ENCODE measurements at places on chromosomes 4 and X. TPM values are rescaled to one million over a fixed set of nuclear protein-coding genes. Genes with fewer than 3 reads are reported as not detected.

GRCh38 chr4:152690706-152691651, 11.2 kb upstream of the TMEM154 start:
- no peaks in the 10 kb centered on the region for H3K36me3 ChIP-seq
- no peak overlapping the region for H3K27ac ChIP-seq
- no peak overlapping the region for H3K4me3 ChIP-seq

GRCh38 chrX:134173541-134174272, 63.3 kb upstream of the CCDC160 start:
- no peak overlapping the region for H3K27ac ChIP-seq
- no peaks in the 10 kb centered on the region for H3K4me1 ChIP-seq

The CNKSR2 gene
- total RNA-seq: 0.53 TPM

- DNase-seq: no peak
- H3K36me3 ChIP-seq: peaks cover 65% of the 10 kb centered on the region
- no peaks in the 10 kb centered on the region for H3K27me3 ChIP-seq
- no peaks in the 10 kb centered on the region for H3K4me1 ChIP-seq
- no peak overlapping the region for H3K4me3 ChIP-seq
Observed at GRCh38 chr4:48588230-48589097, 98.4 kb downstream of the ZAR1 start.

GRCh38 chr4:164949448-164950143, 27.9 kb downstream of the TRIM61 start:
- H3K27ac ChIP-seq: no peak overlapping the region
- H3K27me3 ChIP-seq: no peaks in the 10 kb centered on the region
- no peaks in the 10 kb centered on the region for H3K36me3 ChIP-seq
- DNase-seq: no peak
- no peaks in the 10 kb centered on the region for H3K4me1 ChIP-seq

GRCh38 chr4:29220761-29221160, 1499.4 kb upstream of the PCDH7 start:
- H3K27me3 ChIP-seq: no peaks in the 10 kb centered on the region
- H3K4me1 ChIP-seq: no peaks in the 10 kb centered on the region
- no peak overlapping the region for H3K4me3 ChIP-seq
- no peaks in the 10 kb centered on the region for H3K36me3 ChIP-seq
- H3K27ac ChIP-seq: no peak overlapping the region
- DNase-seq: no peak

DNA sequence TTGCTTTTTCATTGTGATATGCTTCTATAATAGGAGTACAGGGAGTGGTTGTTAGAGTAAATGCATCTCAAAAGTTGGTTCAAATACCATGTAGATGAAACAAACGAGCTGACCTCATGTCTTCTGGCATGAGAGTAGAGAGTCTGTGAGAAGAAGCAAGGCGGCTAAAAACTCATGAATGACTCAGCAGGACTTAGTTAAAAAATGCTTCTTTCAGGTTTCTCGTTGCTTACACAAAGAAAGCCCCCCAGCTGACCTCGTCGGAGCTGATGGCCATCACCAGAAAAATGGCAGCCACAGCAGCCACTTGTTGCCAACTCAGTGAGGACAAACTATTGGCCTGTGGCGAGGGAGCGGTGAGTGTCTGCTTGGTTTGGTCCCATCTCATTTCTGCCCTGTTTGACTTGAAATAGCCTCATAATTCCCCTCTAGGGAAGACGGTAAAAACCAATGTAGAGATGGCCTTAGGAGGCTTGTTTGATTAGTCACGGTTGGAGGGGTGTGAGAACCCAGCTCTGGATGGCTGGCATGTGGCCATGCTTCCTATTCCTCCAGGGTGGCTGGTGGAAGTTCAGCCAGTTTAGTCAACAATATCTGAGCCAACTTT, 14.5 kb downstream of the AFP start:
- peaks cover 7% of the 10 kb centered on the region for H3K4me1 ChIP-seq
- H3K27me3 ChIP-seq: no peaks in the 10 kb centered on the region
- peak overlapping the region; percentile 63 for H3K27ac ChIP-seq
- DNase-seq: no peak
- H3K36me3 ChIP-seq: no peaks in the 10 kb centered on the region

DNA sequence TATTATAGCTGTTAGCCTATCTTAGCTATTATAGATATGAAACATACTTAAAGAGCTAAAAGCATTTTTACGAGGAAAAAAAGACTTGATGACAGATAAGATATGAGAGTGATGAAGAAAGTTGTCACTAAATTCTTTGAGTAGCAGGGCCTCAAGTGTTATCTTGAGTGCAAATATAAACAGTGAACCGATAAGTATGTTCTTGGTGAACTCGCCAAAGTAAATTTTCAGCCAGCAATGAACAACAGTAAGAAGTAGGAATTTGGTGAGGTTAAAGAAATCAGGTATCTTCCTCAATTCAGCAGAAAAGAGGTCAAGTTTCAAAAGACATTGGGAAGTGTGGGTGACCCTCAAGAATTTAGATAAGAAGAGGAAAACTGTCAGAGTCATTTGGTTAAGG, 471.8 kb upstream of the FTHL17 start:
- no peaks in the 10 kb centered on the region for H3K27me3 ChIP-seq
- H3K4me1 ChIP-seq: no peaks in the 10 kb centered on the region
- H3K27ac ChIP-seq: no peak overlapping the region
- no peaks in the 10 kb centered on the region for H3K36me3 ChIP-seq

The MND1 gene
- not detected for total RNA-seq

The USO1 gene
- total RNA-seq: 25.5 TPM

The ATP6AP1 gene
- total RNA-seq: 52.6 TPM

The HS6ST2 gene
- total RNA-seq: not detected

The DCAF12L1 gene
- total RNA-seq: not detected

The PAGE5 gene
- total RNA-seq: not detected

The IL15 gene
- 11.5 TPM for total RNA-seq

- H3K27ac ChIP-seq: no peak overlapping the region
- H3K4me3 ChIP-seq: no peak overlapping the region
- DNase-seq: no peak
- H3K27me3 ChIP-seq: no peaks in the 10 kb centered on the region
- no peaks in the 10 kb centered on the region for H3K36me3 ChIP-seq
Observed at GRCh38 chr4:142411993-142412392, 434.1 kb downstream of the INPP4B start.

- H3K4me1 ChIP-seq: no peaks in the 10 kb centered on the region
- no peak overlapping the region for H3K4me3 ChIP-seq
- H3K36me3 ChIP-seq: no peaks in the 10 kb centered on the region
- no peaks in the 10 kb centered on the region for H3K27me3 ChIP-seq
- DNase-seq: no peak
- no peak overlapping the region for H3K27ac ChIP-seq
Observed at GRCh38 chrX:84335121-84335520, 147.1 kb upstream of the RPS6KA6 start.

The DUX4 gene
- total RNA-seq: not detected

GRCh38 chr4:75817901-75818300, 84.4 kb downstream of the PPEF2 start:
- H3K27ac ChIP-seq: no peak overlapping the region
- peaks cover 25% of the 10 kb centered on the region for H3K36me3 ChIP-seq
- H3K27me3 ChIP-seq: no peaks in the 10 kb centered on the region
- H3K4me3 ChIP-seq: no peak overlapping the region
- no peaks in the 10 kb centered on the region for H3K4me1 ChIP-seq

- no peaks in the 10 kb centered on the region for H3K36me3 ChIP-seq
- H3K27ac ChIP-seq: no peak overlapping the region
- no peaks in the 10 kb centered on the region for H3K27me3 ChIP-seq
- no peak overlapping the region for H3K4me3 ChIP-seq
- no peaks in the 10 kb centered on the region for H3K4me1 ChIP-seq
Observed at GRCh38 chr4:117560329-117560728, 474.0 kb upstream of the NDST3 start.

DNA sequence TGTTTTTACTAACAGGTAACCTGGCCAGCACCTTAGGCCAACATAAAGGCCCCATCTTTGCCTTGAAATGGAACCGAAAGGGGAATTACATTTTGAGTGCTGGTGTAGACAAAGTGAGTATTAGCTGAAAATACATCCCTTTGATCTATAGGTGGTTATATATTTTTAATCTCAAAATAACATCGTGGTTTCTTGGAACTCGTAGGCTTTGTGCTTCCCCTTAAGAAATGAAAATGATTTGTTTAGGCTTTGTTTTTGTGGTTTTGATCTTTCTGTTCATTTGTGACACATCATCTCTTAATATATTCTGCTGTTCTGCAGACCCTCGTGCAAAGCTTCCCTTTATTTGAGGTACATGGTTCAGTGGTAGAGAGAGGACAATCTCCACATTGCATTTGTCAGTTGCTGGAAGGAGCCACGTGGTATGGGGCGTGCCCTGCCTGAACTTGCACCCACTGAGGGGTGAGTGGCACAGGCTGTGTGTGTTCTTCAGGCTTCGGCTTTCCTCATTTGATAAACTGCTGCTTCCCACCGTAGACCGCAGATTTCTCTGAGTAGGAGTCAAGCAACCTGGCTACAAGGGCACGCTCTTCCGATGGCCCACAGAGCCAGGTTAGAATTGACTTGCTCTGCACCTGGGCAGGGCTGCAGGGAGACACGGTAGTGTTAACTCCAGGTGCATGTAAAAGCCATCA, 72.2 kb downstream of the GPR143 start:
- H3K27me3 ChIP-seq: no peaks in the 10 kb centered on the region
- H3K4me3 ChIP-seq: no peak overlapping the region
- no peak for DNase-seq
- no peaks in the 10 kb centered on the region for H3K4me1 ChIP-seq
- peaks cover 71% of the 10 kb centered on the region for H3K36me3 ChIP-seq
- no peak overlapping the region for H3K27ac ChIP-seq

The MAGEA10 gene
- not detected for total RNA-seq

The LGI2 gene
- 2.2 TPM for total RNA-seq

- no peak overlapping the region for H3K4me3 ChIP-seq
- no peaks in the 10 kb centered on the region for H3K36me3 ChIP-seq
- no peaks in the 10 kb centered on the region for H3K27me3 ChIP-seq
- no peaks in the 10 kb centered on the region for H3K4me1 ChIP-seq
- no peak for DNase-seq
Observed at GRCh38 chr4:16155528-16156169, 70.6 kb downstream of the TAPT1 start.

- H3K4me3 ChIP-seq: no peak overlapping the region
- DNase-seq: no peak
- H3K27ac ChIP-seq: no peak overlapping the region
- H3K27me3 ChIP-seq: no peaks in the 10 kb centered on the region
Observed at GRCh38 chr4:71593311-71593710, 190.6 kb downstream of the GC start.

The GLRA2 gene
- total RNA-seq: not detected
